ENCODE measurements at places on chromosomes 1 and 21. TPM values are rescaled to one million over a fixed set of nuclear protein-coding genes. Genes with fewer than 3 reads are reported as not detected.
A peak's percentile ranks its signal among the peaks of the same experiment; 100 is the strongest.

DNA sequence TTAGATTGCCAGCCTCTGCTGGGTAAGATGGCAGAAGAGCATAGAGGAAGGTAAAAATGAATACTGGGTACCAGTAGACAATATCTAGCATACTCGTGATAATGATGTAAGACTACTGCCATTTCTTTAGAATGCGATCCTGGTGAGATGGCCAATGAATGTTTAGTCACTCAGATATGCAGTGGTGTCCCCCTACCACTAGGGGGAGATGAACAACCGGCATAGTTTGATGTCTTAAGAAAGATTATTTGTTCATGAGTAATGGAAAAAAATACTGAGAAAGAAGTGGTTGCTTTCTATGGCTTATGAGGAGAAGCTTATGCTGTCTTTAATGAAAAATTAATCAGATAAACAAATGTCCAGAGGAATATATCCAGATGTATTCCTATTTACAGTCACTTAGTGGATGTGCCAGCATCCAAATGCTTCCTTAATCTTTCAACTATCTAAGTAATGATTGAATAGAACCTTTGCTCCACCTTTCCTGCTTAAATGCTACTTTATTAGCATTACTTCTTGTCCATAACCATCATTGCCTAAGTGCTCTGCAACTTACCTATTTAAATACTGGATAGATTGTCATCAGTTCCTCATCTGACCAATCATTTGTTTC lies 256.6 kb downstream of the ST6GALNAC3 start:
- DNase-seq, result no peak

DNA sequence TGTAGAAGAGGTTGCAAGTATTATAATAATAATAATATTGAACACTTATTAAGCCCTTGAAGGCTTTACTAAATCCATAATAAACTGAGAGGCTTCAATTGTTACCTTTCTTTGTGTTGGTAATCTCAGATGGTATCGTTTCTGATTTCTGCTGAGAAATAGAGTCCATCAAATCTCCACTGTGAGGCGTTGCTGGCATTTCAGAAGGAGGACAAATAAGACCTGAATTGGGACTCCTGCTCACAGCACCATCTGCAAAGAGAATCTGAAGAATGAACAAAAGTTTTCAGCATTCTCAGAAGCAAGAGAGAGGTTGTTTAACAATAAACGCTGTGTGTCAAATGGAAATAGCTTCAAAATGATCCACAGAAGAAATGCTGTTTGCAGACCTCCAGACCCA lies 93.7 kb downstream of the WDR3 start:
- DNase-seq, result no peak

DNA sequence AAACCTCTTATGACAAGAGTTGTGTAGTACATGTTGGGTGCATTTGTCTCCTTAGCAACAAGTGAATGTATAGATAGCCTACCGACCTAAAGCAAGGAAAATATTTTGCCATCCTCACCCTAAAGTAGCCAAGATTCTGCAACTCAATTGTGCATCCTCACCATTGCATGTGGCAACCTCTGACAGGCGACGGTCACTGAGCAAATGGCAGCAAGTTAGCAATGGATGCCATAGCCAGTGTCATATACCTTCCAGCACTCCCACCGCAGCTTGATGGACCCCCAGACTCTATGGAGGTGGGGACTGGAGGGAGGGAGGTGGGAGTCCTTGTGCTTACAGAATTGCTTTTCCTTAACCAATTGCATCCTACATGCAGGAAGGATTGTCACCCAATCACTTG lies 17.0 kb downstream of the PROX1 start:
- DNase-seq, result no peak

GRCh38 chr1:204583909-204584632 lies 67.9 kb downstream of the MDM4 start:
- DNase-seq, result peak; percentile 86

- DNase-seq, result no peak
Observed at GRCh38 chr1:67261680-67262079, 46.0 kb upstream of the IL12RB2 start.

GRCh38 chr21:42400525-42400924 lies 3.2 kb upstream of the UBASH3A start:
- no peak for DNase-seq

TP73 gene
- not detected for total RNA-seq

ADCY10 gene
- total RNA-seq, result 0.09 TPM

TMEM125 gene
- 0.68 TPM for total RNA-seq

Measured in right cardiac atrium (tissue), 5 donors.